ENCODE measurements at places on chromosomes 1 and 21.

GRCh38 chr1:112614460-112615065 is 4.4 kb downstream of the ST7L start:
- DNase-seq: no peak

DNA sequence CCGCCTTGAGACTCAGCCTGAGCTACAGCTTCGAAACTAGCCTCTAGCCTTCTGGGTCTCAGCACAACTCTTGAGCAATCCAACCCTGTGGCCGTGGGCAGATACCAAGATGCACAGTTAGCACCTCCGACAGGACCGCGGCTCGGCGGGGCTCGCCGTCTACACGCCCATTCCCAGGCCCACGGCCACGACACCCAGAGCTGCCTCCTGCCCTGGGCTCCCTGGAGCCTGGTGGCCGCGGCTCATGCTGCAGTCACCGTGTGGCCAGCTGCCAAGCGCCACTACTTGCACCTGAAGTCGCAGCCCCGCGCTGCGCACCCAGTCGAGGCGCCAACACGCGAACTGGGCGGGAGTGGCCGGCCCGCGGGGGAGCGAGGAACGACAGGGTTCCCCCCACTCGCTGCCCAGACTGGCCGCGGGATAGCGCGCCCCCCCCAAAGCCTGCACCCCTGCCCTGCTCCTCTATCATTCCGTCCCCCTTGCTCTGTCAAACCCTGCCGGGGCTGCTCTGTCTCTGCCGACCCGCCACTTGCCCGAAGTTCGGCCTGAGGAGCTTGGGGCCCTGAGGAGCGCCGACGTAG is 729 bp upstream of the CDCA8 start:
- DNase-seq: peak; percentile 36

- no peak for DNase-seq
Measured at GRCh38 chr1:246095443-246095842, 411.6 kb downstream of the SMYD3 start.

GRCh38 chr1:1529321-1529720 is 11.1 kb downstream of the TMEM240 start:
- DNase-seq: no peak

DNA sequence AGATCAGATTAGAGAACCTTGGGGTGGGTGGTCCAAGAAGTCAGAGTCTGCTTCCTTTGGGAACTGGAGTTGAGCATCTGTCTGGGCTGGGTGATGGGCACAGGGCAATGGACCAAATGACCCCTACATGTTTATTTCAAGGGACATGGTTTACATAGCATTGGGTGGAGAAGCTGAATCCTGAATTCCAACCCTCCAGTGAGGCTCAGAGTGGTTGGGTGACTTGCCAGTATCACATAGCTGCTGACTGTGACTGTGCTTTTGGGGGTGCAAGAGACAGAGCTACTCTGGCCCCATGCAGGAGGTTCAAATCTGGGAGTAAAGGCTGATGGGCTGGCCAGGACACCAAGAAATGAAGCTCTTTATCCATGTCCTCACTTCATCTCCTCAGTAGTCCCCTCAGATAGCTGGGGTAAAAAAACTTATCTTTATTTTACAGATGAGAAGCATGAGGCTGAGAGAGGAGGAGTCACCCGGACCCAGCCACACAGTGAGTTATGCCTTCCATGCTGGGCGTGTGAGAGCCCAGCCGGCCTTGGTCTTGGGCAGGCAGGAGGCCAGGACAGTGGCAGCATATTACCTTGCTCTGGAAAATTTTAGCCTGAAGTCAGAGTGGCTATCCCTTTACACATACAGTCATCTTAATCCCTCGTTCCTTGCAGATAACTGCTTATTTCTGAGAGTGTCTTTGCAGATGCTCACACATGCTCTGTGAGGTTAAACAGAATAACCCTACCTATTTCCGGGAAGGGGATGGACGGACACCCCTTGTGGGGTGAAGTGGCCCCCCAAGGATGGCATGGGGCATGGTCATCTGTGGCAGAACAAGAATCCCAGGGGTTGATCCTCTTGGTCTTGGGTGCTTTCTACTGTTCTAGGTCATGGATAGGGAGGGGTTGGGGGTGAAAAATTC is 2.8 kb upstream of the SERINC2 start:
- DNase-seq: no peak

- DNase-seq: no peak
Measured at GRCh38 chr1:72177711-72178110, 104.6 kb downstream of the NEGR1 start.

DNA sequence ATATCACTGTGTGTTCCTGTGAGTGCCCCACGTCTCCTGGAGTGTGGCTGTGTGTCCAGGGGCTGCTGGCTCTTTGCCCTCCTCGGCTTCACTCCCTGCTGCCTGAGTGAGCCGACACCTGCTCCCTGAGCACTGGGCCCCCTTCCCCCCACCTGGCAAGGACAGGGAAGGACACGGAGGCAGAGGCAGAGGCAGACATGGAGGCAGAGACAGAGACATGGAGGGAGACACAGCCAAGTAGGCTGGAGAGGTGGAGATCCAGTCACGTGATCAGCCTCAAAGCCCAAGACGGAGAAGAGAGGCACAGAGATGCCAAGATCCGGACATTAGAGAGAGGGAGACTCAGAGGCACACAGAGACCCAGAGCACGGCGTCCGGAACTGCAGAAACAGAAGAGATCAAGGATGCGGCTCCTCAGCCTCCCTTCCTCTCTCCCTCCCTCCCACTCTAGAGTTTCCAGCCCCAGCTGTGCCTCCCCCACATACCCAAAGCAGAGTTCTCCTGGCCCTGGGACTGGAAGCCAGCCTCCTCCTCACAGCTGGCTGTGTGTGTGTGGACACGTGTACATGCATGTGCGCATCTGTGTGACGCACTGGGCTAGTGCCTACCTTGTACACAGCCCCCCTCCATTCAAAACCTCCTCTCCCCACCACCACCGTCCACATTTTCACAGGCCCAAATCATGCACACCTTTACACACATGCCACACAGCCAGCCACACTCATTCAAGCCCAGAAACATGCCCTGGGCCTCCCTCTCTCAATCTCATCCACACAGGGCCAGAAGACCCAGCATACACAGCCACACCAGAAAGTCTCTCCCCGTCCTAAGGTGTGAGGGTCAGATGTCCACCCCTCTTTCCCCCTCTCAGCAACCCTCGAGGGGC is 39.1 kb upstream of the WASF2 start:
- no peak for DNase-seq

GRCh38 chr1:241172486-241172885 is 184.5 kb downstream of the RGS7 start:
- no peak for DNase-seq

- DNase-seq: no peak
Measured at GRCh38 chr1:50027794-50028193, 4.0 kb upstream of the AGBL4 start.

GRCh38 chr1:192065087-192065486 is 93.2 kb upstream of the RGS18 start:
- no peak for DNase-seq

DNA sequence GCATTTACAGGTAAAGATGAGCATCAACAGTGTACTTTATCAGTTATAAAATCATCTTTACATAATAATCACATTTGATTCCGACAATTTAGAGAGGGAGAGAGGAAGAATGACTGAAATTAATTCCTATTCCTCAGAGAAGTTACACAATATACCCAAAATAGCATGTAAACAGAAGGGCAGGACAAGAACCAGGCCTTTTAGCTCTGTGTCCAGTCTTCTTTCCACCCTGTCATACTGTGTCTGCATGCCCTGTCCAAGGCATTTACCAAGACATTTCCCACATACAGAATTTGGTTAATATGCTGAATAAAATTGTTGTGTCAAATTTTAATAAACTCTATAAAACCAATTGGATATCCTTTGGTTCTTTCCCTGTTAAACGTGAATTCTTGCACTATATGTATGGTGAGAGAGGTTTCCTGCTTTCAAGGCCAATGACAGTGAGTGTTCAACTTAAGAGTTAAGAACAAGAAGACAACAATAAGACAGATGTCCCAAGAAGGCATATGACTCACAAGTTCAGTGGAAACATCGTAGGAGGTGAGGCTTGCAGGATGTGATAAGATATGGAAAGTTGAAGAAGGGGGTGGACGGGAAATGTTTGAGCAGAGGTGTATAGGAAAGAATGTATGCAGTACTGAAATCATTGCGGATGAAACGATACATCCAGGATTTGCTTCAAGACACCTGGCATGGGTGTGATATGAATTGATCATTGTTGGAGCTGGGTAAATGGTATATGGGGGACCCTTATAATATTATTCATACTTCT is 20.8 kb downstream of the LRRC8B start:
- DNase-seq: peak; percentile 27

DNA sequence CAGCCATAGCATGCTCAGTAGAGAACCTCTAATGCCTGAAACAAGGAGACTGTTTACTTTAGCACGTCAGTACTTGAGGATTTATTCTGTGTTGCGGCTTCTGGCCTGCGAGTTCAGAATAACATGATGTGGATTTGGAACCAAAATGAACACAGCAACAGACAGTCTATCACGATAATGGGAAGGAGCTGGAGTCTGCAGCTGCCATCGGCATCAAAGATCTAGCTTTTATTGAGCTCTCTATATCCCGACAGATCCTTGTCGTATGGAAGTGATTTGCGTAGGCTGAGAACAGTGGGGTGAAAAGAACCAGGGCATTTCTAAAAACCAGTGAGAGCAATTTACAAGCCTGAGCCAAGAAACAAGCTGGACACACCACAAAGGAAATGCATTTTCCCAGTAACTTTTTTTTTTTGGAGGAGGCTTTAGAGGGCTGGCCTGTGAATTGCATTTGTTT is 294.2 kb downstream of the KIF26B start:
- DNase-seq: no peak

- DNase-seq: no peak
Measured at GRCh38 chr1:238061967-238062613, 171.4 kb upstream of the ZP4 start.

GRCh38 chr1:110615548-110616130 is 9.5 kb upstream of the KCNA2 start:
- peak; percentile 68 for DNase-seq

- no peak for DNase-seq
Measured at GRCh38 chr1:183877053-183877720, 72.3 kb downstream of the RGL1 start.

DNA sequence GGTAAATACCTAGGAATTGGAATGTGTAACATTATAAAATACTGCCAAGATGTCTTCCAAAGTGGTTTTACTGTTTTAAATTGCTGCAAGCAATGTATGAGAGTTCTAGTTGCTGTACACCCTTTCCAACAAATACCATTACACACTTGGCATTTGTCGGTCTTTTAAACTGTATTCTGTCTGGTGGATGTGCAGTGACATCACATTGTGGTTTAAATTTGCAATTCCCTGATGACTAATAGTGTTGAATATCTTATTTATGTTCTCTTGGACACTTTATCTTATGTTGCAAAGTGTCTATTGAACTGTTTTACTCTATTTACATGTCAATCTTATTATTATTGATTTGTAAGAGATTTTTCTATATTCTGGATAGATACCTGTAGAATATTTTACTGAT is 561.2 kb upstream of the B3GALT2 start:
- no peak for DNase-seq

DNA sequence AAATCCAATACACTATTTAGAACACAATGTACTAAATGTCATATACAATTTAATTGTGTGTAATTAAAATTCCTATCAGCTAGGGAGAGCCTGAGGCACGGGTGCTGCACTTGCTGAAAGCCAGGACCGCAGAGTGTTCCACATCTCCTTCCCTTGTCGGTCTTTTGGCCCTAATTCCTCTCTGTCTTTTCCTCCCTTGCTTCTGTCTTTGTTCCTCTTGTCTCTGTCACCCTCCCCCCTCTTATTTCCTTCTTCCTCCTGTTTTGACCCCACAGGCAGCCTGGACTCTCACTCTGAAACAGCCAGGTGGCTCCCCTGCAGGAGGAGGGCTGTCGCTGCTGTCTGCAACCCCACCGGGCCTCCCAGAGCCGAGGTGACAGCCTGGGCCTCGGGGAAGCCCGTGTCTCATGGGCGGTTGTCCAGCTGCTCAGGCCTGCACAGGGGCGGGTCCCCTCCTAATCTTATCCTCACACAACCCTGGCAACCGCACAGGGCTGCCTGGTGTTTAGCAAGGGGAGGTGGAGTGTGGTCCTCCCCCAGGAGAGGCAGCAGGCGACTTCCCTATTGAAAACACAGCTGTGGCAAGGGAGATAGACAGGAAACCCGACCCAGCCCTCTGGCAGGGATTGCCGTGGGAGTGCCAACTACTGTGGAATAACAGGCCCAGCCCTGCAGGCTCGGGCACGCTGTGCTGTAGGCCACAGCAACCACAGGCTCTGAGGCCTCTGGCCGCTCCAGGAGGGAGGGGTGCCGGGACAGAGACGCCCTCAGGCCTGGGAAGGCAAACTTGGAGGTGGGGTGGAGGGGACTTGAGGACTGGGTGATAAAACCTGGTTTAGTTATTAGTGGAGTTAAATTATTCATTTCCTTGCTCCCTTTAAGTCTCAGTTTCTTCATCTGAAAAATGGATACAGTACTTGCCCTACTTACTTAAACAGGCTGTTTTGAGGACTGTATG is 68.8 kb upstream of the WDR26 start:
- no peak for DNase-seq

- DNase-seq: no peak
Measured at GRCh38 chr1:165006831-165007230, 349.7 kb downstream of the LMX1A start.

- DNase-seq: peak; percentile 38
Measured at GRCh38 chr1:155064111-155064831, 731 bp downstream of the EFNA4 start.

Measured in stimulated activated CD4-positive, alpha-beta T cell treated with anti-CD3 and anti-CD28 coated beads, Interleukin-2, amount 100 ng/mL, for 24 hours (primary cell).